Amniotic stem cell (primary cell): ENCODE measurements at places on chromosomes 3 and 15.

DNA sequence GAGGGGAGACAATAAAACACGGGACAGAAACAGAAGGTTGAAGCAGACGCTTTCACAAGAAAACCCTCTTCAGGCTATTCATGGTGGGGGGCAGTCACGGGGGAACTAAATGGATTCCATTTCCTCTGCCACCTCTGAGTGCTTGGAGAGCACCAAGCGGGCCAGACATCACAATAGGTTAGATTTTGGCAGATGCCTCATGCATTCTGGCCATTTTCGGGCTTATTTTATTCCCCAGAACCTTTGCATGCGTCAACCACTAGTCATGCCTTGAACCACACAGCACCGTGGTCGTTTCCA lies 82.2 kb downstream of the RORA start:
- no peak for DNase-seq

DNA sequence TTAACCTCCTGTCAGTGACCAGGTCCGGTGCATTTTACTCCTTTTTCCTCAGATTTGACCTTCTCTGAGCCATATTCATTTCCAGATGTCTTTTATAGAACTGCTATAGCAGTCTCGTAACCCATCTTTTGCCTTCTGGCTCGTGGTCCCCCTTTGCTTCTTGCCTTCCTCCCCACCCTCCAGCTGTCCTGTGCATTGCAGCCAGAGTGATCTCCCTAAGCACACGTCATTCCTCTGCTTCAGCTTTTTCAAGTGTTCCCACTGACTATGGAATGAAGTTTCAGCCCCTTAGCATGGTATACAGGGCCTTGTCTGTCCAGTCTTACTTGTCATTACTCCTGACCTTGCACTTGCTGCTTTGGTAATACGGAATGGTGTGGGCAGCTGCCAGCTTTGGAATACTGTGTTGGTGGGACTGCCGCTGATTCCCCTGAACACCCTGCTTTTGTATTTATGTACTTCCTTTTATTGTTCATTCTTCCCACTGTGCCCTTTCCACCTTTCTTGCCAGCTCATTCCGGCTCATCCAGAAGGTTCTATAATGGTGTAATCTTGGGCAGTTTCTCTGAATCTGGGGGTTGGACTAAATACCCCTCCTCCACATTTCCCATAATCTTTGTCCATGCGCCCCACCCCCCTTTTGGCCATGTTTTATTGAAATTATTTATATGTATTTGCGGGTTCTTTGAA lies 38.9 kb downstream of the SLC25A26 start:
- no peak for DNase-seq

GRCh38 chr3:151792411-151792810 lies 21.5 kb upstream of the AADAC start:
- DNase-seq, result no peak

DNA sequence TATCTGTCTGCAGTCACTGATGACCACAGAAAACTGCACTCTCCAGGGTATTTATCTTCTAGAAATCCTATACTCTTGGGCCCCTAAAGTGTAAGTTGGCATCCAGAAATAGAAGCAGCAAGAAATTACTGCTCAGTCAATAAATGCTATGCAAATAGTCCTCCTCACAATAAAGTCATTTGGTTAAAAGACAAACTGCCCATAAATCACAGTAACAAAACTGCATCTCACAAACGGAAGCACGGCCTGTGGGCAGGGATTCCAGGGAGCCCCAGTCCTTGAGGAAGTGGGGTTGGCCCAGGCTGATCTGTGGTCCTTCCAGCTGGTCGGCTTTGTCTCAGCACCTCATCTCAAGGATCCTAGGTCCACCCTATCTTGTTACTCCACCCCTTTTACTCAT lies 29.7 kb upstream of the SPATA12 start:
- no peak for DNase-seq

DNA sequence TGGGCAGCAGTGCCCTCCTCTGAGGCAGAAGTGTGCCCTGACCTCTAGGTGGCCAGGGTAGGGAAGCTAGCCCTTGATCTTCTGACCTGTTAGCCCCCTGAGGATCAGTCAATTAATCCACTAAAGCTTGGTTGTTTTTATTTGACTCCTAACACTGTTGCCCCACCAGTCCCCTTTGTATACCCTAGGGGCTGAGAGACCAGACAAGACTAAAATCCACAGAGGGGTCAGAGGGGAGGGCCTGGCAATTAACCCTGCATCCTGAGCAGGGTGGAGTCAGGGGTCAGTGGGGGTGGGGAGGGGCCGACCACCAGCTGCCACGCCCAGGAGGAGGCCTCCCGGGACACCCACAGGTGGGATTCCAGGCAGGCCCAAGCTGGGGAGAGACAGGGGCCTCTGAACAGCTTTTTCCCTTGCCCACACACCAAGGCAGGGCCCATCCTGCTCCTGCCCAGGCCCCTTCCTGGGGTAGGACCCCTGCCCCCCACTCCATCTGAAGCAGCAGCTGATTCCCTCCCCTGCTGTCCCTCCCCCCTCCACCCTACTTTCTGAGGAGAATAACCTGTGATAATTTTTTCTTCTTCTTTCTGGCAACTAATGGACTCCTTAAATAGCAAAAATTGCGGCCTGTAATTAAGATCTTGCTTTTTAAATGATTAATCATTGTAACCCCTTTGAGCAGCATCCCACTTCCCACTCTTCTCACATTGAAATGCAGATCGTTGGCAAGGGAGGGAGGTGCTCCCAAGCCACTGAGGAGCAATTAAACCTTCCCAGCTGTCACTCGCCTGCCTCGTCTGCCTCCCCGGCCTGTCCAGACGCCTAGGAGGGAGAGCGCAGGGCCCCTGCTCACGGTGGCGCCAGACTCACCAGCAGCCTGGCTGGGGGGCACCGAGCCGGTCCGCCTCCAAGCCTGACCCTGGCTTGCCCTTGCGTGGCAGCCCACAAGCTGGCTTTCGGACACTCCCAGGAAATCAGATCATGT lies 51.9 kb downstream of the RHCG start:
- DNase-seq, result no peak

- no peak for DNase-seq
Measured at GRCh38 chr3:194532591-194532990, 45.8 kb upstream of the ATP13A3 start.

- DNase-seq, result no peak
Measured at GRCh38 chr15:37107071-37107743, 6.9 kb upstream of the MEIS2 start.

GRCh38 chr3:118772547-118773011 lies 262.1 kb downstream of the IGSF11 start:
- no peak for DNase-seq

- DNase-seq, result no peak
Measured at GRCh38 chr3:31968369-31968926, 12.6 kb downstream of the OSBPL10 start.

DNA sequence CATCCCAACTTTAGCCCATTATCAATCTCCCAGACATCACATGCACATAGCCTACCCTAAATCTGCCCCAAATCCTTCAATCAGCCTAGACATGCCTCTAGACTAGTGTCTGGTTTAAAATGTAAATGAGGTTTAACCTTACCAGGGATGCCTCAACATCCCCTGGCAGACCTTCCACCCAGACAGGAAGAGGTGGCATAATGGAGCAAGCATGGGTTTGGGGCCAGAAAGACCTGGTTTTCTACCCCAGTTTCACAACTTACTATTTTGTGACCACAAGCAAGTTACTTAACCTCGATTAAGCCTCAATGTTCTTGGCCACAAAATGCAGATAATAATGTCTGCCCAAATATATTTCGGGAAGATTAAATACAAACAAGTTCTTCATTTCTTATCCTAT lies 28.3 kb upstream of the THBS1 start:
- no peak for DNase-seq

GRCh38 chr3:157285966-157286365 lies 126.0 kb upstream of the CCNL1 start:
- no peak for DNase-seq

GRCh38 chr3:42459151-42459550 lies 43.3 kb upstream of the VIPR1 start:
- DNase-seq, result no peak

DNA sequence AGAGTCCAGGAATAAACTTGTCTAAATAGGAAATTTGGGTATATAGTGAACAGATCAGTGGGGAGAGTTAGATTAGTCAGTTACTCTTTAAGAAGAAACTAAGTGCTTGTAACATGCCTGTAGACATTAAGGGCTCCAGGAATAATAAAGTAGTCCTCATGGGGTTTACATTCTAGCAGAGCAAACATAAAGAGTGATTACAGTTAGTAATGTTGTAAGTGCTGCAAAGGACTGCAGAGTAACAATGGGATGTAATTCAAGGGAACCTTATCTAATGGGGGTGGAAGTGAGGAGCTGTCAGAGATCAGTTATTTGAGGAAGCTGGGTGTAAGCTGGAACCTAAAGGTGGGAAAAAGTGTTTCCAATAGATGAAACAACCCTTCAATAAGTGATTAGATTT lies 67.5 kb downstream of the ARIH1 start:
- no peak for DNase-seq

DNA sequence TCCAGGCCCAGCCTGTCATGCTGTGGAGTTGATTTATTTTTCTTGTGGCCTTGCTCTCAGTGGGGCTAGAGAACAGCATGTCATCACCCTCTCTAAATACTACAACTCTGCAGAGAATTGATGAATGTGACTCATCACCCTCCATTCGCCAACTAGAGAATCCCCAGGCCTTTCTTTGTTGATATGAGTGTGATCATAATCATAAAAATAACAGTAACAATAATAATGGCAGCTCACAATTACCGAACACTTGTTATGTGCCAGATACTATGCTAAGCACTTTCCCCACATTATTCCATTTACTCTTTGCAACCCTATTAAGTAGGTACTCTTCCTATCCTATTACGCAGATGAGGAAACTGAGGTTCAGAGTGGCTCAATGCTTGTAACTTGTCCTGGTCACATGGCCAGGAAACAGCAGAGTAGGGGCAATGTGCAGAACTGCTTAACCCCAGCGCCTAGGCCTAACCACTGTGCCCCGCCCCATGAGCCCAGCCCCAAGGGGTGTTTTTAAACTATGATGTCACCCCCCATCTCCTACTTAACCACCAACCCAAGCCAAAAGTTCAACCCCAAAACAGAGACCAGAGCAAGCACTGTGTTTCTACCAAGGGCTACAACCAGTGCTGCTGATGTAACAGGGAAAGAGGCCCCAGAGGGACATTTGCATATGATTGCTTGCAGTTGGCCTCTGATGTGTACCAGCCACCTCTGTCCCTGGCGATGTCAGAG lies 104.5 kb downstream of the ADCY5 start:
- DNase-seq, result no peak

DNA sequence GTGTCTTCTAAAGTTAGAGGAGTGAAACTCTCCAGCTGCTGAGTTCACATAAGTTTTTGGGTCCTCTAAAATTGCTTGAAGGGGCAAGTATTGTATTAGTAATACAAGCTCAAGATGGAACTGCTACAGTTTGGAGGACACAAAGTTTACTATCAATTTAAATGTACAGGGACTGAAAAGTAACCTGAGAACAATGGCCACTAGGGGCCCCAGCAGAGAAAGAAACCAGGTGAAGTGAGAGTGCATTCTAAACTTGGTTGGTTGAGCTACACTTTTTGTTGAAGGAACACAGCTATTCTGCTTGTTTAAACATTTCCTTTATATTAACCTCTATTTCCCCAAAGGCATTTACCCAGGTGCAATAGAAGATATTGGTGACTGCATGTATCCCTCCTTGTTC lies 755.5 kb downstream of the GBE1 start:
- DNase-seq, result no peak

DNA sequence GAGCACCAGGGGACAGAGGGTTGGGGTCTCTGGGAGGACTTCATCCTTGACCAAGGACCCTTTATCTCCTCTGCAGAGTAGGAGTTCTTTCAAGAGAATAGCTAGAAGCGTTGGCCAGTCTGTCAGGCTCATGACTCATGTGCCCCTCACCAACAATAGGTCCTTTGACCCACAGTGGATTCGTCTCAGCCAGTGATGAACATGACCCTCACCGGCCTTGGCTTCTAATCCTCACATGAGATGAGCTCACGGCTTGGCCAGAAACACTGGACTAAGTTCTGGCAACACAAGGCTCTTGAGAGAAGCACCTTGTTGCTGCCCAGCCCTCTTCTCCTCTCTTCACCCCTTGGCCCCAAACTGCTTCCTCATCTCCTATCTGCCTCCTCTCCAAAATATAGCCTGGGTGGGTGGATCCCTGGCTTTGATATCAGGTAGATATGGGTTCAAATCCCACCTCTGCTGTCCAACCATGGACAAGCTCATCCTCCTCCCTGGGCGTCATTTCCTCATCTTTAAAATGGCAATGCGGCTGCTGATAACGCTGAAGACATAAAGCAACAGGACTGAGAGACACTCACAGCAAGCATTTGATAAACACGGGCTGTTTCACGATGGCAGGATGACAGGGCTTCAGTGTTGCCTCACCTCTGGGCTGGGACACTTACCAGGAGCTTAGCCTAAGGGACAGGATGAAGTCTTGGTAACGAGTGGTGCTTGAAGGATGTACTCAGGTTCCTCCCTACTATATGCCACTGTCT lies 446.7 kb upstream of the PROK2 start:
- no peak for DNase-seq

DNA sequence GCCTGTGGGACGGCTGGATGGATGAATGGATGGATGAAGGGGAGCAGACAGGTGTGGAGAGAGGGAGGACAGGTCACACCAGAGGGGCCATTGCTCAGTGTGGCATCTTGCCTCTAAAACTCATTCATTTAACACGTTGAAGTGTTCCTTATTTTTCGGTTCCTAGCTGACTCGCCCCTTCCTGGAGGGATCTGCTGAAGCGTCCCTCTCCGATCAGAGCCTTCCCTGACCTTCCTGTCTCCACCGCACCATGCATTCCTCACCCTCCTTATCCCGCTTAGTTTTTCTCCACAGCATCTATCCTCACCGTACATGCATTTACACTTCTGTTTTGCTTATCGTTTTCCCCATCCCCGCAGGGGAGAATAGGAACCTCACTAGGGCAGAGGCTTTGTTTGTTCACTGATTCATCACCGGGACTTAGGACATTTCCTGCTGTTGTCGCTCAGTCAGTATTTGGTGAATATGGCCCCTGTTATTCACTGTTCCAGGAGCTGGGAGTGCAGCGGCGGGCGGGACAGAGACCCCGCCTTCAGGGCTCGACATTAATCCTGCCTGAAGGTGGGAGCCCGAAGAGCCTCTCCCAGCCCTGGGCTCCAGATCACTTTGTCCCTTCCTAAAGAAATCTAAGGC lies 32.0 kb downstream of the FOXL2 start:
- peak; percentile 46 for DNase-seq
